ENCODE measurements at places on chromosomes 16 and 17. TPM values are rescaled to one million over a fixed set of nuclear protein-coding genes. Genes with fewer than 3 reads are reported as not detected.
A peak's percentile ranks its signal among the peaks of the same experiment; 100 is the strongest.

- H3K36me3 ChIP-seq: no peaks in the 10 kb centered on the region
- no peak overlapping the region for H3K27ac ChIP-seq
- H3K4me1 ChIP-seq: no peaks in the 10 kb centered on the region
- no peak overlapping the region for H3K4me3 ChIP-seq
- H3K27me3 ChIP-seq: peaks cover 79% of the 10 kb centered on the region
- DNase-seq: no peak
Observed at GRCh38 chr17:61597607-61598006, 6.6 kb upstream of the NACA2 start.

DNA sequence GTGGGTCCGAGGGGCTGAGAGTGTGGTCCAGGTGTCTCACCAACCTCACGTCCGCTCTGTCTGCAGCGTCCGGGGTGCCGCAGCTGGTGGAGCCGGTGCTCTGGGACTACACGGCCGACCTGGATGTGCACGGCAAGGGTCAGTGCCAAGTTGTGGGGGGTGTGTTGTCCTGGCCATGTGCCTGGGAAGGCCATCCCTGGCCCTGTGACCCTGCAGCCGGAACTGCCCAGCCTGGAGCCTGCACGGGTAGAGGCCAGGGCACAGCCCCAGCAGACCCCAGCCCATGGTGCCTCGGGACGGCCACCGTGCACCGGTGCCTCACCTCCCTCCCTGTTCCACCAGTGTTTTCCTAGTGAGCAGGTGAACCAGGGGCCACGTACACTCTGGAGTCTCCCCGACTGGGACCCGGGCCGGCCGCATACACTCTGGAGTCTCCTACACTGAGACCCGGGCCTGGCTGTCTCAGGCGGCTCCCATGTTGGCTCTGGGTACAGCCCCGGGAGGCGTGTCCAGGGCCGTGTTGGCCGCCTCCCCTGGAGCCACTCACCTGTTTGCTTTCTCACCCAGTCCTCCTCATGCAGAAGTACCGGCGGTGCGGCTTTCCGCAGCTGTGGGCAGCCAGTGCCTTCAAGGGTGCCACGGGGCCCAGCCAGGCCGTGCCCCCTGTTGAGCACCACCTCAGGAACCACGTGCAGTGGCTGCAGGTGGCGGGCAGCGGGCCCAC is 13.8 kb downstream of the CYBC1 start:
- no peak overlapping the region for H3K4me3 ChIP-seq
- no peaks in the 10 kb centered on the region for H3K4me1 ChIP-seq
- H3K36me3 ChIP-seq: no peaks in the 10 kb centered on the region
- no peak for DNase-seq
- H3K27me3 ChIP-seq: no peaks in the 10 kb centered on the region

DNA sequence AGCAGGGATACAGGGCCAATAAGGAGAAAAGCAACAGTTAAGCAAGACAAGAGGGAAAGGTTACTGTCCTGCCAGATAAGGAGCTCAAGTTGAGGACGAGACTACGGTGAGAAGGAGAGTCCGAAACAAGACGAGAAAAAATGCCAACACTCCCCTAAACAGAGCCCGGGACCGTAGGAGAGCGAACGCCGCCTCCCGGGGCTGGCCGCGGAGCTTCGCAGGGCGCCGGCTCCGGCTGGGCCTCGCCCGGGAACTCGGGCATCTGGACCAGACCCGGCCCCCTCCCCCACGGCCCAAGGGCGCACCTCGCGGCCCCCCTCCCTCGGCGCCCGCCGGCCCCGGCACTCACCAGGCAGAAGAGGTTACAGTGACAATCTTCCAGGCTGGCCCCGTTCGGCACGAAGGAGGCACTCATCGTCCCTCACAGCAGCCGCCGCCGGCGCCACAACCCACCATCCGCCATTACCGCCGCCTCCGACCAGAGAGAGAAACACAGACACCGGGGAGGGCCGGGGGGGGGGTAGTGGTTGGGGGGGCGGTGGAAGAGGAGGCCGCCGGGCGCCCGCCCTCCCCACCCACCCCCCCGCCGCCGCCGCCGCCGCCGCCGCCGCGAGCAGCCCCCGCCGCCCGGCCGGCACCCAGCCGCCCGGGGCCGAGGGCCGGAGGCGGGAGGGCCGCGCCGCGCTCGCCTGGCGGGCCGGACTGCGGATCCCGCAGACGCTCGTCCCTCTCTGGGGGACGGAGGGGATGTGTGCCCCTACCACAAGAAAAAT is at the start of gene MED13:
TSS of gene MED13 (minus strand) at position 488 of the 773 bp plus-strand sequence. CDS start at position 415, 73 bp downstream.
- H3K4me3 ChIP-seq: peak within 1 kb of the TSS; percentile 97
- peak; percentile 78 for DNase-seq
- H3K36me3 ChIP-seq: 0 out of 2 replicates have a peak, but pooled peaks cover 5% of the 10 kb centered on the region
- H3K27ac ChIP-seq: peak within 1 kb of the TSS; percentile 96
- no peaks in the 10 kb centered on the region for H3K27me3 ChIP-seq

DNA sequence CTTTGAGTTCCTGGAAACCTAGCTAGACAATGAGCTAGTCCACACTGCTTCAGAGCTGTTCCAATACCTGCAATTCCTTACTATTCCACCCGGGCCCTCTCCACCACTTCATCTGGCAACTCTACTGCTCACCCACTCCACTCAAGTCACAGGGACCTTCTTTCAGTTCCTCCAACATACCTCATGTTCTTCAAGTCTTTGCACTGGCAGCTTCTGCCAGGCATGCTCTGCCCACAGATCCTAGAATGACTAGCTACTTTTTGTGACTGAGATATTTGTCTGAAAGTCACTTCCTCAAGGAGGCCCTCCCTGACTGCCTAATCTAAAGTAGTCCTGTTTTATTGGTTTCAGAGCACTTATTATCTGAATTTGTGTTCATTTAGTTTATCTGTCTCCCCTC is 86.4 kb downstream of the TEX14 start:
- no peaks in the 10 kb centered on the region for H3K36me3 ChIP-seq
- no peak for DNase-seq
- H3K27ac ChIP-seq: no peak overlapping the region
- no peaks in the 10 kb centered on the region for H3K27me3 ChIP-seq

DNA sequence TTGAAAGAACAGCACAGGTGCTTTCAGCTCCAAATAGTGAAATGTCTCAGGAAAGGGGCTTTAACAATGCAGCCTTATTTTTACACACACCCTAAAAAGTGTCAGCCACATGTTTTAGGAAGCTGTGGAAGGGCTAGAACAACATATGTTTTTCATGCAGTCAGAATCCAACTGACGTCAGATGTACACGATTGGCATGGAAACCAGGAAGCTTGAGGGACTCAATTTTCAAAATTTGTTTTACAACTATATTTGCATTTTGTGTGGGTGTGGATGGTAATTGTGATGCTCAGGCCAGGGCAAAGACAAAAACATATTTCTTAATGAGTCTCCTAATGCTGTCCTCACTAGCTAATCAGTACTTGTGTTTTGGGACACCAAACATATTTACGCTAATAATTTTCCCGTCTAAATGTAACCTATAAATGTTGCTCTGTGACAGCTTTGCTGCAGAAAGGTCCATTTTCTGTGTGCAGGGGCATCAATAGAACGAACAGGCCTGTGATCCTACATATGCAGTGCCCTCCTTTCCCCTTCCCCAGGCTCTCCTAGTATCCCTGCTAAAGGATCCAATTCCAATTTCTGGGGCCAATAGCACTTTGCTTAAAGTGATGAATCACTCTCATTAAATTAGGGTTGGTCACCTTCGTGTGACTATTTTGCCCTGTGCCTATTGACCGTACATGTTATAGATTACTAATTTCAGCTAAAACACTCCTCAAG is 434.0 kb upstream of the CDH5 start:
- no peak overlapping the region for H3K4me3 ChIP-seq
- no peaks in the 10 kb centered on the region for H3K4me1 ChIP-seq
- no peaks in the 10 kb centered on the region for H3K27me3 ChIP-seq
- H3K36me3 ChIP-seq: no peaks in the 10 kb centered on the region
- no peak for DNase-seq
- no peak overlapping the region for H3K27ac ChIP-seq

DNA sequence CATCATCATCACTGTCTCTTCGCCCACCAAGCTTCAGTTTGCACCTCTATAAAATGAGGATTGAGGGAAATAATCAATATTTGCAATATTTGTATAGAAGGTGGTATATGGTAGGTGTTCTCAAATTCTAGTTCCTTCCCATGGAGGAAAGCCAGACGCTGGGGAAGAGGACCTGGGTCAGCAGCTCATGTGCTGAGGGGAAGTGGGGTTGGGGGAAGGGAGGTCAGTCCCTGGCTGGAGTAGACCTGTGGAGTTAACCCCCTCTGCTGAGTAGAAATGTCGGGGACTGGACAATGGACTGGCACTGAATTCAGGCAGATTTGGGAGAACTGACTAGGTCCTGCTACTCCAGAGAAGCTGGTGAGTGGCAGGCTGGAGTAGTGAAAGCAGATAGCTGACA is 12.8 kb upstream of the ITGB3 start:
- H3K27me3 ChIP-seq: no peaks in the 10 kb centered on the region
- H3K36me3 ChIP-seq: no peaks in the 10 kb centered on the region
- H3K4me3 ChIP-seq: no peak overlapping the region
- H3K4me1 ChIP-seq: peaks cover 21% of the 10 kb centered on the region

- no peak overlapping the region for H3K4me3 ChIP-seq
- 0 out of 2 replicates have a peak overlapping the region, but pooled peaks have one; percentile 11 for H3K27ac ChIP-seq
- H3K27me3 ChIP-seq: no peaks in the 10 kb centered on the region
Observed at GRCh38 chr16:48330841-48331192, 54.4 kb downstream of the SIAH1 start.

DNA sequence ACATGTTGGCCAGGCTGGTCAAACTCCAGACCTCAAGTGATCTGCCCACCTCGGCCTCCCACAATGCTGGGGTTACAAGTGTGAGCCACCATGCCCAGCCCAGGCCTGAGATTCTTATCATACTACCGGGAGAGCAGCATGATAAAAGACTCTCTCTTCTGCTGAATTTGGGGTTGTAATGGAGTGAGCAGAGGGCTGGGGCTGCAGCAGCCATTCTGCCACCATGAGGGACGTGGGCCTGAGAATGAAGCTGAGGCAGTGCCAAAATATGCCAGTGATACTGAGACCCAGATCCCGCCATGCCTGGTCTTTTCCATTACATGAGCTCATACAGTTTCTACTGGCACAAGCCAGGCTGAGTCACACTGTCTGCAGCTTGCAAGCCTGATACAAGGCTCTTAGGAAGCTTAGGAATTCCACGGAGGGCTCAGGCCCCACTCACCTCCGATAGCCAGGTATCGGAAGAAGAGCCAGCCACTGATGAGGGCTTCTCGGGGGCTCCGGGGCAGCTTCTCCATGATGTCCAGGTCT is 19.6 kb upstream of the P2RX1 start:
- H3K27ac ChIP-seq: no peak overlapping the region
- no peaks in the 10 kb centered on the region for H3K36me3 ChIP-seq
- DNase-seq: peak; percentile 68

DNA sequence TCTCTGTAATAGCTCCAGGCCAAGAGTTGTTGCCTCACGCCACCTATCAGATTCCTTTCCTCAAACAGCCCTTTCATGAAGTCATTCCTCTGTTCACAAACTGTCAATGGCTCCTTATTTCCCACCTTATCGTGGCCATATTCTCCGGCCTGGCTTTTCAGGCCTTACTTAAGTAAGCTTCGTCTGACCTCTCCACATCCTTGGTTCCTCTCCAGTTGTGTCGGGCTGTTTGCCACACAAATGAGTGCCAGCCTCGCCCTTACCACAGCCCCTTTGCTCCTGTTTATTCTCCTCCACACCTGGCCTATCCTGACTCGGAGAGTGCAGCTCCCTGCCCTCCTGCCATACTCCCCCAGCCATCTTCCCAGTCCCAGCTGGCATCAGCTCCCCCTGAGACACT is 2.0 kb downstream of the TP53I13 start:
- no peak overlapping the region for H3K4me3 ChIP-seq
- no peak overlapping the region for H3K27ac ChIP-seq
- no peaks in the 10 kb centered on the region for H3K27me3 ChIP-seq
- peaks cover 8% of the 10 kb centered on the region for H3K4me1 ChIP-seq

DNA sequence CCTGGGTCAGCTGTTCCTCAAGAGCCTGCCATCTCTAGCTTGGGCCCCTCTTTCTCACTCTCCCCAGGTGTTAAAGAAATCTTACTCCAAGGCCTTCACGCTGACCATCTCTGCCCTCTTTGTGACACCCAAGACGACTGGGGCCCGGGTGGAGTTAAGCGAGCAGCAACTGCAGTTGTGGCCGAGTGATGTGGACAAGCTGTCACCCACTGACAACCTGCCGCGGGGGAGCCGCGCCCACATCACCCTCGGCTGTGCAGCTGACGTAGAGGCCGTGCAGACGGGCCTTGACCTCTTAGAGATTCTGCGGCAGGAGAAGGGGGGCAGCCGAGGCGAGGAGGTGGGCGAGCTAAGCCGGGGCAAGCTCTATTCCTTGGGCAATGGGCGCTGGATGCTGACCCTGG is 6.8 kb downstream of the CNP start:
- peaks cover 21% of the 10 kb centered on the region for H3K4me1 ChIP-seq
- H3K4me3 ChIP-seq: no peak overlapping the region
- peaks cover 21% of the 10 kb centered on the region for H3K36me3 ChIP-seq
- H3K27me3 ChIP-seq: no peaks in the 10 kb centered on the region

DNA sequence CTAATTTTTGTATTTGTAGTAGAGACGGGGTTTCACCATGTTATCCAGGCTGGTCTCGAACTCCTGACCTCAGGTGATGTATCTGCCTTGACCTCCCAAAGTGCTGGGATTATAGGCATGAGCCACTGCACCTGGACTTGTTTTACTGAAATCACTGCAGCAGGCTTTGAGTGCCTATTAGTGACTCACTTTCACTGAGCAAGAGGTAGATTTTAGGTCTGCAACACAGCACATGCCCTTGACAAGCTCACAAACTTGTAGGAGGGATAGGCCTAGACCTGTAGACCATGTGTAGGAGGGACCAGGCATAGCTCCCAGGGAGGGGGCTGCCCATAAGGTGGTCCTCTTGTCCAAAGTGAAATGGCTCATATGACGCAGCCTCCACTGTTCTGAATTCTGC is 27.0 kb upstream of the RPTOR start:
- H3K27me3 ChIP-seq: no peaks in the 10 kb centered on the region
- no peak for DNase-seq
- H3K27ac ChIP-seq: no peak overlapping the region
- H3K4me3 ChIP-seq: no peak overlapping the region

- H3K4me1 ChIP-seq: peaks cover 47% of the 10 kb centered on the region
- H3K27me3 ChIP-seq: no peaks in the 10 kb centered on the region
- peak; percentile 98 for DNase-seq
- H3K27ac ChIP-seq: peak overlapping the region; percentile 100
- H3K4me3 ChIP-seq: peak overlapping the region; percentile 95
Observed at GRCh38 chr16:56607109-56607618, 1.2 kb upstream of the MT2A start.

GRCh38 chr17:45800816-45801215 is 16.7 kb downstream of the CRHR1 start:
- peaks cover 37% of the 10 kb centered on the region for H3K27me3 ChIP-seq
- no peak overlapping the region for H3K27ac ChIP-seq
- DNase-seq: no peak
- H3K4me3 ChIP-seq: no peak overlapping the region

Gene GCGR
- not detected for polyA plus RNA-seq

Gene AFMID
- 24.1 TPM for polyA plus RNA-seq

Gene MYO15A
- 0.70 TPM for polyA plus RNA-seq

Gene GAN
- polyA plus RNA-seq: 1.6 TPM

Gene RAB11FIP4
- polyA plus RNA-seq: 0.40 TPM

Gene HSD17B1
- 3.0 TPM for polyA plus RNA-seq

Gene ZNF750
- not detected for polyA plus RNA-seq

Gene TXNDC17
- 673 TPM for polyA plus RNA-seq

Gene MMP28
- polyA plus RNA-seq: 0.25 TPM

Gene HASPIN
- polyA plus RNA-seq: 1.1 TPM

Data from GM23248 (cell line).